ENCODE measurements at places on chromosomes 2 and 18.

- DNase-seq: no peak
These were observed 27.2 kb upstream of the MYCN start for GRCh38 chr2:15913146-15913545.

- DNase-seq: no peak
These were observed 81.0 kb upstream of the TMEM17 start for GRCh38 chr2:62586981-62587380.

DNA sequence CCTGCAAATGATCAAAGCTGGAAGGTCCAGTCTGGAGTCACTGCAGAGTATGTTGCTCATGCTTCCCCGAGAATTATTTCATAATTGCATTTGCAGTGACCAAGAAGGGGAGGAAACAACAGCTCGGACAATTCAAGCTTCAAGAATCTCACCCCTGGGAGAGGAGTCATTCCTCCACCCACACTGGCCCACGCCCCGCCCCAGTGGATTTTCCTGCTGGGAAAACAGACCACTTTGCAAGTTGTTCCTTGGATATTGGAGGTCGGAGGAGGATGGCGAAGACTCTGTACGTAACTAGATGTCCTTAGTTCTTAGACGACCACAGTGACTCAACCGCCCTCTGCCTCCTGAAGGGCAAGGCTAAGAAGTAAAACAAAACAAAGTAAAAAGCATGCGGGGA lies 159.4 kb downstream of the TPO start:
- DNase-seq: no peak

DNA sequence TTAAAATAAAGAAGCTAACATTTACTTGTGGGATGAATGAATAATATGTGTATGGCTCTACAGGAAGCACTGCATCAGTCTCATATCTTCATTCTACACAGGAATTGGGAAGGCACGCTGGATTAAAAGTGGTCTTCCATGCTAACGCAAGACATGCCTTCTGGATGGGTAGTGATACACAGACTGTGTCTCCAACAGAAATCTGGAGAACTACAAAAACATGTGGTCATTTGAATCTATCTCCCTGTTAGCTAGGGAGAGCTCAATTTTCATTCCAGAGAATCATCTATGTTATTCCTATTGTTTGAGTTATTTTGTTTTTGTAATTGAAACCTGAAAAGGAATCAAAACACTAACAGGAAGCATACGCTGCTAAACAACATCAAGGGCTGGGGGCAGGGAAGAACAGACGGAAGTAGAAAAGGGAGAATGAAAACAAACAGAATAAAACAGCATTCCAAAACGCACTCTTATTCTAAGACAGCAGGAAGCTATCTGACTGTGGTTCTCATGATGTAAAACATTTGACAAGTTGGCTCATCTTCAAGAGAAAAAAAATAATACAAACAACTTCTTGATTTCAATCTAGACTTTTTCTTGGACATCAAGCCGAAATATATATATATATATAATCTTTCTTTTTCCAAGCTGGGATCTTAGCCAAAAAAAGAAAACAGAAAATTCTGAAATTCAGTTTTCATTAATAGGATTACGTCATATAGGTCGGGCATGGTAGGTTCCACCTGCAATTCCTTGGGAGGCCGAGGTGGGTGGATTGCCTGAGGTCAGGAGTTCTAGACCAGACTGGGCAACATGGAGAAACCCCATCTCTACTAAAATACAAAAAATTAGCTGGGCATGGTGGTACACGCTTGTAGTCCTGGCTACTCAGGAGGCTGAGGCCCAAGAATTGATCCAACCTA lies 31.5 kb upstream of the ASNSD1 start:
- no peak for DNase-seq

DNA sequence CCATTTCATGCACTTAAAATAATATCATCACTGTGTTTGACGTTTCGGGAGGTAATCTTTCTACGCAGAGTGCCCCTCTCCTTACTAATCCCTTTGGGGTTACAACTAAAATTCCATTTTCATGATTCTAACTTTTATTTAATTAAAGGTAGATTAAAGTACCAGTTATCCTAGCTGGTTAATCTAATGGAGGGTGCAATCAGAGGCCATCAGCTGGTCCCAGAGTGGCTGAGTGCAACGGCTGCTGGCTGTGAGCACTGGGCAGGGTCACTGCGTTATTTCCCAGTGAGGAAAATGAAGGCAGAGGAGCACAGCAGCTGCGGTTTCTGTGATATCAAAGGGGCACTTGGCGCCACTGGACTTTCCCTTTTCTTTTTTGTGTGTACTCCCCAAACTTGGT lies 12.1 kb downstream of the SCYGR4 start:
- no peak for DNase-seq
